ENCODE measurements at places on chromosomes 16 and 17.

DNA sequence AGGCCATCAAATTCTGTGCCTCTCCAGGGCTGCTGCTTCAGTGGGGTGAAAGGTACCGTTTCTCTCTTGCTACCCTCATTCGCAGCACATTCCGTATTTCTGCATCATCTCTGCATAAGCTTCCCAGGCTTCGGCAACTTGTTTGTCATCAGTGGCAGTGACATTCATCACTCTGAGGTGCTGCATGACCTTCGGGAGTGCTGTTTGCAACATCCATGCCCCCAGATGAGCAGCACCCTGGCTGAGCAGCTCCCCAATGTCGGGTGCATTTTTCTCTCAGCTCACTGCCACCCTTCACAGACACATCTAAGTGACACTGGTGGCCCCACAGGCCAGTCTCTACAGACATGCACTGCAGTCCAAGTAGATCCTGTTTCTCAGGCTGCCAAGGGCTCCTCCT is 3.8 kb downstream of the CREBBP start:
- DNase-seq, result no peak

DNA sequence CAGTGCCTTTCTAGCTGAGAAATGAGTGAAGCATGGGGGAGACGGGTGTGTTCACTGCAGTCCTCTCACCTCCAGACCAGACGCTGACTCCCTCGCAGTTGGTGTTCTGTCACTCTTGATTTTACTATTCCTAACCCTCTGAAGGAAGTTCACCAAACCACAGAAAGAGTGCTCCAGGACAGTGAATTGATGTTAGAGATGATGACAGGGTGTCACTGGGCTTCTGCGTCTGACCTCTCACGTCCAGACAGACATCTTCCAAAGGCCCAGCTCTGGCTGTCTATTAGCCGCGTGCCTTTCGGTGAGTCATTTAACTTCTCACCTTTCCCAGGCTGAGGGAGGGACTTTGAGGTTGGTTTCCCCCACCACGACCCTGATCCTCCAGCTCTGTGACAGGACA is 8.2 kb downstream of the CRAMP1 start:
- DNase-seq, result no peak

DNA sequence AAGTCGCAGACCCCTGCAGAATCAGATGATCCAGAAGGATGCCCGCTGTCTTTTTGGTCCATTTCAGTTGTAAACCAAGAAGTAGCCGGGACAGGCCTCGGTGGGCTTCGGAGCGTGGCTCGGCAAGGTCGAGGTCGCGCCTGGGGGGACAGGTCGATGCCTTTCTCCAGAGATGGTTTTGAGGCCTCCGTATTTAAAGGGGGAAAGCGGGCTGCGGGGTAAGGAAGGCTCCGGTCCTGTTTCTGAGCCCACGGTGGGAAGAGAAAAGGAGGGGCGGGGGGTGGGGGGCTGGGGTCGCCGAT is 7.5 kb upstream of the GNG13 start:
- no peak for DNase-seq

DNA sequence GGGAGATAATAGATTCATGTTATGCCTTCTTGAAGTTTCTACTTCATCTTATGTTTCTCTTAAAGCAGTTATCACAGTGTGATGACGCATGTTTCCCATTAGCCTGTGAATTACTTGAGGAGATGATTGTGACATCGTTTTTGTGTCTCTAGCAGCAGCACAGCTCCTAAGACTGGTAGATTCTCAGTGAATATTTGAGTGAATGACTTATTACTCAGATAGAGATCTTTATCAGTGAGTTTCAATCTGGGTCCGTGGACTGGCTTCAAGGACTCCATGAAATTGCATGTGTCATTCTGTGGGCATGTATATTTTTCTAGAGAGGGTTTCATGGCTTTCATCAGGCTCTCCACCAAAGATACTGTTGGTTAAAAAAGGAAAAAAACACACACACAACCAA is 29.9 kb downstream of the YPEL2 start:
- no peak for DNase-seq

DNA sequence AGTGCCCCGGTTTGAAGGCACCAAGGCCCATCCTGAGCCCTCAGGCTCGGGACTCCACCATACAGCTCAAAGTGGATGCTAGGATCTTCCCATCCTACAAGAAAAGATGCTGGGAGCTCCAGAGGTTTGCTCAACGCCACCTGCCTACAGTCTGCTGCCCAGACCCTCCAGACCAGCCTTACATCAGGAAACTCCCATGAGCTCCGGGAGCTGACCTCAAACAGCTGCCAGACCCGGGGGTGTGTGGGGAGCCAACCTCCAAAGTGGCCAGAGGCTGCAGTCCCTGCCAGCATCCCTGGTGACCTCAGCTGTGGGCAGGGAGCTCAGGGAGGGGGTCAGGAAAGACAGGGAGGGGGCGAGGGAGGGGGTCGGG is 43.8 kb downstream of the C16orf82 start:
- DNase-seq, result no peak

- DNase-seq, result no peak
Observed at GRCh38 chr16:10949424-10949970, 5.1 kb downstream of the CLEC16A start.

GRCh38 chr17:64491034-64491860 is 5.6 kb downstream of the POLG2 start:
- peak; percentile 8 for DNase-seq

- DNase-seq, result no peak
Observed at GRCh38 chr17:29252101-29252791, 5.6 kb downstream of the CRYBA1 start.

DNA sequence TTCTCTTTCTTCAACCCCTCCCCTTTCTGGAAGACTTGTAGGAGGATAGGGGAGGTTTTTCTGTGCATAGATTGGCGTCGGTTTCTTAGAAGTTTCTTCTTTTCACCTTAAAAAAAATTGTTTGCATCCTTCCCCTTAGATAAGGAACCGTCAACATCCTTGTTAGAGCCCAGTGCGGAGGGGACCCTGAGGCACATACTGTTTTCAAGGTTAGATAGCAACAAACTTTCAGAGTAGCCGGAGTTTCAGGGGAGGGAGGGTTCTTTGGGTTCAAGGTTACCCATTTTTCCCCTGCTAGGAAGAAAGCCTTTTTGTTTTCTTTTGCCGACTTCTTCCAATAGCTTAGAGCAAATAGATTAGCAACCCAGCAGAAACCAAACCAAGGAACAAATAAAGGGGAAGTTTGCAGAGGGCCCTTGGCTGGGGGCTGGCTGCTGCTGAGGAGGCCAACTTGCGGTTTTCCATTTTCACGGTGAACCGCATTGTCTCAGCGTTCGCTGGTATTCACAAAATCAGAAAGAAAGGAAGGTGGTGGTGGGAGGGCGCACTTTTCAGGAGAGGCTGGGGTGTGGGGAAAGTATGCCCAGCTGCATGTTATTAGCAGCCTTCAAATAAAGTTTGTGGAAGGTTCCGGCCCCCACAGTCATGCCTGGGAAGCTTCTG is 28.8 kb downstream of the MSI2 start:
- no peak for DNase-seq

- peak; percentile 51 for DNase-seq
Observed at GRCh38 chr16:19071811-19072777, 4.7 kb downstream of the COQ7 start.

DNA sequence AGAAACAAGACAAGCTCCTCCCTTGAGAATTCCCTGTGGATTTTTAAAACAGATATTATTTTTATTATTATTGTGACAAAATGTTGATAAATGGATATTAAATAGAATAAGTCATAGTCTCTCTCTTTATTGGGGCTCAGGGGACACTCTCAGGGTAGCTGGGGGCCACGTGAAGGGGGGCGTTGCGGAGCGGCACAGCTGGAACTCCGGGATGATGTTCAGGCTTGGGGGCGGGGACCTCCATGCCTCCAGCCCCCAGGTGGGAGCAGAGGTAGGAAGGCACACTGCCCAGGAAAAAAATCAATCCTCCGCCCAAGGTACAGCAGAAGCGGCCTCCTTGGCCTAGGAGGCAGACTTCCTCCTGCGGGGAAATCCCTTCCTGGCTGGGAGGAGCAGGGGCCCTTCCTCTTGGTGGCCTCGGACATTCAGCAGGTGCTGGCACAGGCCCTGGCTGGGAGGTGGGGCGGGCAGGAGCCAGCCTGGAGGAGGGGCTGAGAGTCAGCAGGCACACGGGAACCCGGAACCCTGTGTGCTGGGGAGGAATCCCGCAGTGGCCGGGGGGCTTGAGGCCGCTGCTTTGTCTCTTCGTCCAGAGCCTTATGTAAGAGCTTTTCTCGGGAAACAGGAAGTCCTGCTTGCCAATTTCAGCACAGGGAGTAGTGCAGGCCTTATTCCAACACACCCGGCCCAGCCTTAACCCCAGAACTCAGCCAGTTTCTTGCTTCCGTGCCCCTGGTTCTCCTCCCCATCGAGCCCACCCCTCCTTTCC is 591 bp upstream of the TNFSF13 start:
- DNase-seq, result peak; percentile 73

DNA sequence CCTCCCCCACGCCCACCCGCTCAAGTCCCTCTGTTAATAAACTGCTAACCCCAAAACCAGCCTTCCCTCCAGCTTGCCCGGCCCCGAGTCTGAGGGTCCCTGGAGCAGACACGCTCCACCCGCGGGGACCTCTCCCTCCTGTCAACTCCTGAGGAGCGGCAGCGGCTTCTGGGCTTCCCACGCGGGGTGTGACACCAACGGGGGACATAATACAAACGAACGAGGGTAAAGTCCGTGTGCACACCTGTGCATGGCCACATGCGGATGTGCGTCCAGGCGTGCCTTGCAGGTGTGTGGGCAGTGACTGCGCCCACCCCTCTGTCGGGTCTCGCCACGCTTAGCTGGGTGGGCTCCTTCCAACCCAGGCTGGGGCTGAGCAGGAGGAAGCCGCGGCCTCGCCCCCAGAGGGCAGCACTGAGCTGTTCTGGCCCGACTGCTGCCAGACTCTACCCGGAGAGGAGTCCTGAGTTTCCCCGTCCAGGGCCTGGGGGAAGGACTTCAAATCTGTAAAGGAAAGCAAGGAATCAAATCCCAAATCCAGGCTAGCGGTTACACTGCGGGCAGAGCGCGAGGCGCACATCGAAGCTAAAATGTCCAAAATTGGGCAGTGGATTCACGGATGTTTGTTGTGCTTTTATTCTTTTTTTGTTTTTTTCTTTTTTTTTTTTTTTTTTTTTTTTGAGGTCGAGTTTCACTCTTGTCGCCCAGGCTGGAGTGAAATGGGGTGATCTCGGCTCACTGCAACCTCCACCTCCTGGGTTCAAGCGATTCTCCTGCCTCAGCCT is 24.2 kb upstream of the KRT17 start:
- DNase-seq, result peak; percentile 80

All from NCI-H146 (cell line).